Stimulated activated CD4-positive, alpha-beta T cell treated with anti-CD3 and anti-CD28 coated beads, Interleukin-15, amount 100 ng/mL, for 48 hours (primary cell): ENCODE measurements at places on chromosomes 11 and 22.

GRCh38 chr11:95655536-95655935, 134.0 kb downstream of the FAM76B start:
- DNase-seq = no peak

GRCh38 chr11:62419943-62420342, 1.1 kb downstream of the SCGB1A1 start:
- DNase-seq = no peak

DNA sequence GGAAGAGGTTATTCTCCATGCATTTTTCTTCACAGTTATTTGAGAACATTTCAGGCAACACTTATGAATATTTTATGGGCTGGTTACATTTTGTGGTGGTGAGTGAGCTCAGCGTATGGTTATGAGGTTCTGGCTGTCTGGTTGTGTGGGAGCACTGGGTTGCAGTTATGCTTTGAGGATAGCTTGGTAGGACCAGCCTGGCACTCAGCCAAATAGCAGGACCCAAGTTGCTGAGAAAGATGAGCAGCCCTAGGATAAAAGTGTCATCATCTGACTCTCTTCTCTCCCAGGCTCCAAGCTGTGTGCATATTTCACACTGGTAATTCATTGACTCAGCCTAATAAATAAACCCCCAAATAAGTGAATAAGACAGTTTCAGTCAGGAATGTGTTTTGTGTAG, 8.1 kb upstream of the SRSF8 start:
- DNase-seq = no peak

DNA sequence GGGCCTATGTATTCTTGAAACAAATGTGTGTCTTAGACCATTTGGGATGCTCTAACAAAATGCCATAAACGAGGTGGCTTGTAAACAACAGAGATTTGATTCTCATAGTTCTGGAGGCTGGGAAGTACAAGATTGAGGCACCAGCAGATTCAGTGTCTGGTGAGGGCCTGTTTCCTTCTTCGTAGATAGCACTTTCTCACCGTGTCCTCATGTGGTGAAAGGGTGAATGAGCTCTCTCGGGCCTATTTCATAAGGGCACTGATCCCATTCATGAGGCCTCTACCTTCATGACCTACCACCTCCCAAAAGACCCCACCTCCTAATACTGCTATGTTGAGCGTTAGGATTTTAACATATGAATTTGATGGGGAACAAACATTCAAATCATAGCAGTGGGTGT, 6.4 kb upstream of the NNMT start:
- no peak for DNase-seq

GRCh38 chr11:115919341-115920091, 415.3 kb upstream of the CADM1 start:
- no peak for DNase-seq

DNA sequence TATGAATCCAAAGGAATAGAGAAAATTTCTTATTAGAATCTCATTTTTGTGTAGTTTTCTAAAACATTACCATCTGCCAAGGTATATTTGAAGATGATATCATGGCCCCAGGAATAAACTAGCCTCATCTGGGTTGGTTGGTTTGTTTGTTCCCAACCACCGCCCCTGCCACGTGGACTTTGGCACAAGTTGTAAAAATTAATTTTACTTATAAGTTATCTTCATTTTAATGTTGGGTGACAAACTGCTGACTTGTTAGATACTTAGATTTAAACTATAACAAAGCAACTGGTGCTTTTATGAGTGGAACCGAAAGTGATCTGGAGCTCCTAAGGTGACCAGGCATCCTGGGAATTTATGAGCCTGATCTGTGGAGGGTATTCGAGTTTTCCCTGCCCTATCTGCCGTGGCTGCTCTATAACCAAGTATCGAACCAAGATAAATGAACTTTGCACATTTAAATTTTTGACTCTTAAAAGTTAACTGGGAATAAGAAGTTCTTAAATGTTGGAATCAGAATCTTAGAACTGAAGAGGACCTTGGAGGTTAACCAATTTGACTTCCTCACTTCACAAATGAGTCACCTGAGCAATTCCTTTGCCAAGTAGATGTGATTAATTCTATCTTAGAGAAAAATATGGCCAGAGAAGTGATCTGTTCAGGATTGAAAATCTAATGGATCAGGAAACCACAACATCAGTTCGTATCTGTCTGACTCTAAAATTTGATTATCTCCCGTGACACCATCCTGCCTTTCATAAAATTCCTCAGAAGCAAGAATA, 129.1 kb upstream of the ARHGAP42 start:
- DNase-seq = no peak

DNA sequence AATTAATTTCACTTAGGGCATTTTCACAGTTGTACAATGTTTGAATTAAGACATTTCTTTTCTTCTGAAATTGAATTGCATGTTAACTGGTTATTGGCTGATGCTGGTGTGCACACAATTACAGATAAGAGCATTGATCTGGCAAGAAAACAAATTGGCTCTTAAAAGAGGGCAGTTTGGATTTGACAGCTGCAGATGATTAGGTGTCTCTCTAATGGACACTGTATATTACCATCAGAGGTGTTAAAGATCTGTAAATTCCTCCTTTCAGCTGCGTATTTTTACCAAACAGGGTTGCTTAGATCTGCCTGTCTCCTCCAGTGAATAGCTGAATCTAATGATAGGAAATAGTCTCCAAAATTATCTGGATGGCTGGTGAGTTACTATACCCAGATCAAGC, 198.5 kb downstream of the BLID start:
- no peak for DNase-seq

GRCh38 chr11:78216571-78217287, 28.0 kb downstream of the USP35 start:
- DNase-seq = no peak

DNA sequence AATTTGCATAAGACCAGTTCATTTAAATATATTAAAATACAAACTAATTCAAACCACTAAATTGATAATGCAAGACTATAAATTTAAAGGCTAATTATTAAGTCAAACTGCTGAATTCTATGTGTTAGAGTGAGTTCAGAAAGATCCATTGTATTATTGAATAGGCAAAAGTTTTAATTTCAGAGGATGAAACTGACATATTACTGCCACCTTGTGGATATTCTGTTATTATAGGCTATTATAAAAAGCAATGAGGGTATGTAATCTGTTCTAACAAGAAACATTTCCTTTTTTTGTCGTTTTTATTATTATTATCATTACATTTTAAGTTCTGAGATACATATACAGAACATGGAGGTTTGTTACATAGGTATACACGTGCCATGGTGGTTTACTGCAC, 20.9 kb upstream of the NAALAD2 start:
- DNase-seq = no peak

DNA sequence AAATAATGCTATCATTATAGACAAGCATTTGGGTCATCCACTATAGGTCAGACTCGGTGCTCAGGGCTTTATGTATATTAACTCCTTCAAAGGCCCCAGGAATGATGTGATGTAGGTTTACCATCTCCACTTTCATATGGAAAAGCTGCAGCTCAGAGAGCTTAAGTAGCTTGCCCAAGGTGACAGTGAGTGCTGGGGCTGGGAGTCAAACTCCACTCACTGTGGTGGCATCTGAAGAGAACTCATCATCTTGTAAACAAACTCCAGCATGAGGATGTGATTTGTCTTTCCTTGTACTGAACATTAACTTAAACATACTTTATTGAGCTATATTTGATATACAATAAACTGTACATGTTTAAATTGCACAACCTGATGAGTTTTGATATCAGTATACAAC, 25.4 kb downstream of the TENM4 start:
- DNase-seq = no peak

GRCh38 chr11:126874831-126875230, 125.7 kb downstream of the KIRREL3 start:
- DNase-seq = no peak

DNA sequence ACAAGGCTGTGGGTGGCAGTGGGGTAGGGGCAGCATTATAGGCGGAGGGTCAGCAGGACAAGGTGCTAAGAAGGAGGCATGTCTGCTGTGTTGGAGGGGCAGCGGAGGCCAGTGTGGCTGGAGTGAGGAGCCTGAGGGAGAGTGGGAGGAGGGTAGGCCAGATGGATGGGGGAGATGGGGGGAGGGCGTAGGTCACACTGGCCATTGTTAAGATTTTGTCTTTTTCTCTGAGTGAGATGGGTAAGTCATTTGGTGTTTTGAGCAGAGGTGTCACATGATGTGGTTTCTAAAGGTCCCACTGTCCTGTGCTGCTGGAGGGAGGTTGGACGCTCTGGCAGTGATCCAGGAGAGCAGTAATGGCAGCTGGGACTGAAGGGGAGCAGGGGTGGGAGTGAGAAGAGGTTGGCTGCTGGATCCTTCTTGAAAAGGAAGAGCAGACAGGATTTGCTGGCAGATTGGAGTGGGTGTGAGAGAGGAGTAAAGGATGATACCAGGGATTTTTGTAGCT, 9.8 kb downstream of the PPP6R3 start:
- DNase-seq = no peak

- no peak for DNase-seq
These were observed 255.7 kb downstream of the BUD13 start for GRCh38 chr11:116517077-116517476.

- no peak for DNase-seq
These were observed 110.8 kb downstream of the LDLRAD3 start for GRCh38 chr11:36054628-36055027.

DNA sequence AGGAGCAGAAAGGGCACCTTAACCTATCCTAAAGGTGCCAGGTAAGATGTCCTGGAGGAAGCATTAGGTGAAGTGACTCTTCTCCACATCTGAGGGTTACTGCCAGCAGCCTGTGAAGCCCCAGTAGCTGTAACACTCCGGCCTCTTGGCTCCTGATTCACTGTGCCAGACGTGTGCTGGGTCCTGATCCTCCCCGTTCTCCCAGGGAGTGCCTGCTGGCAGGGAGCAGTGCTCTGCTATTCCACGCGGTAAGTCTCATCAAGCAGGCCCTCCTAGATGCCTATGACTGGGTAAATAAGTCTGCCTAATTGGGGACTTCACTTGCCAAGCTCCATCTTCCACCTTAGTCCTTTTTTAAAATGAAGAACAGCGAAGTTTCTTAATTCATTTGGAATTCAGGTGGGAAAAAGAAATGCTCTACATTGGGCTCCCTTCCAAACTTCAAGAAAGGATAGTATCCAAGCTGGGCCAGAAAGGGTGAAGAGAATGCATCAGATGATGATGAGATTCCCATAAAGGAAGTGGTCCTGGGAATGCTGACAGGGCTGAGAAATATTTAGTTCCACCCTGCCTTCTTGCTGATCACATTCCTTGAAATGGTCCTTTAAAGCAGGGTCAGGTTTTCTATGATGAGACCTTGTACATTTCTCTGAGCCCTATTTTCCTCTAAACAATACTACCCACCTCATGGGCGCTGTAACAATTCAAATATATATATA, 188.0 kb downstream of the MAML2 start:
- no peak for DNase-seq

- no peak for DNase-seq
These were observed 325.8 kb upstream of the B3GAT1 start for GRCh38 chr11:134737563-134738510.

DNA sequence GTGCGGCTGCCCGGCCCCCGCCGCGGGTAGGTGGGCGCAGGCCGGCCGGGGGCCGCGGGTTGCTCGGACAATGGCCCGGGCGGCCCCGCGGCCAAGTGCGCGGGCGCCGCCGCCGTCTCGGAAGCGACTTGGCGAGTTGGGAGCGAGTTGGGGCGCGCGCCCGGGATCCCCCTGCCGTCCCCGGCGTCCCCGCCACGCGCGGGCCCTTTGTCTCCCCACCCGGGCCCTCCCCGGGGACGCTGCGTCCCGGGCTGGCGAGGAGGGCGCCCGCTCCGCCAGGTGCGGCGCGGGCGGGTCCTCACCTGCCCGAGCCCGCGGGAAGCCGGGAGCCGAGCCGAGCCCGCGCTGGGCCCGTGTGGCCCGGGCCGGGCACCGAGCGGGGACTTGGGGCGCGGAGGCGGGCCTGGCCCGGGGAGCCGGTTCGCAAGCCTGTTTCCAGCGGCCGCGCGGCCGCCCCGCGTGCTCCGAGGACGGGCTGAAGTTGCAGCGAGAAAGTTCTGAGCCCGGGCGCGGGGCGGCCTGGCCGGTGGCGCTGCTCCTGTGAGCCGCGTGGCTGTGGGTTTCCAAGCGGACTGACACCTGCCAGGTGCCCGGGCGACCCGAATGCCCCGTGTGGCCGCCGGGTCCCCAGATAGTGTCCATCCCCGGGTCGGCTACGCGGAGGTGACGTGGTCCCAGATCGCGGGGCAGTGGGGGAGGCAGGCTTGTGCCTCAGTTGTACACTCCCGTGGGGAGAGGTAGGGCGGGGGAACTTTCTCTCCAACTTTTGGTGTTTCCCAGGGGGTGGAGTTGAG, 586 bp downstream of the LRP5 start:
- DNase-seq = no peak

DNA sequence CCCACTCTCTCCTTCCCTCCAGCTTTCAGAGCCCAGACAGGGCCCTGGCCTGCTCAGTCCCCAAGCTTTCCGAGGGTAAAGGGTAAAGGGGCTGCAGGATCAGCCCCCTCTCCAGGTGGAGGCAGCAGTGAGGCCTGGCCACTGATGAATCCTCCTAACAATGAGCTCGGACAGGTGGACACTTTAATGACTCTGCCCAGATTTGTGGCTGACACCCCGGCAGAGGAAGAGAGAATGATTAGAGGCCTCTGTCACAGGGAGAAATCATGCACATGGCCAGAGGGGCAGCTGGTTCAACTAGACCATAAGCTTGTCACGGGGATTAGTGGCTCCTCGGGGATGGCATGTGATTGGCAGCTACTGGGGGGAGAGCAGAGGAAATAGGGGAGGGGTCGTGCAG, 587.5 kb upstream of the B3GAT1 start:
- DNase-seq = no peak

DNA sequence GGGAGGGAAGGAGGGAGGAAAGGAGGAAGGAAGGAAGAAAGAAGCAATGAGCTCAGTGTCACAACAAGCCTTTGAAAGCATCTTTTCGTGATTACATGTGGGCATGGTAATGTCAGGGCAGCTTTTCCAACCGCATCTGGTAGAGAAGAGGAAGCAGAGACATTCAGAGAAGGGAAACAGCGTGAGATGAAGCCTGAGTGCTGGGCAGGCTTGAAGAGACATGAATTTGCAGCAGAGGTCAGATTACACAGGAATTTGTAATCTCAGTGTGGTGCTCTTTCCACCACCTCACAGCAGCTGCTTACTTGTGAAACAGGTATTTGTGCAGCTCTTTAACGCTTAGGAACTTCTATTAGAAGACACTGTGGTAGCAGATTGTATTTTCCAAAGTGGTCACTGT, 289.5 kb upstream of the C11orf87 start:
- no peak for DNase-seq

DNA sequence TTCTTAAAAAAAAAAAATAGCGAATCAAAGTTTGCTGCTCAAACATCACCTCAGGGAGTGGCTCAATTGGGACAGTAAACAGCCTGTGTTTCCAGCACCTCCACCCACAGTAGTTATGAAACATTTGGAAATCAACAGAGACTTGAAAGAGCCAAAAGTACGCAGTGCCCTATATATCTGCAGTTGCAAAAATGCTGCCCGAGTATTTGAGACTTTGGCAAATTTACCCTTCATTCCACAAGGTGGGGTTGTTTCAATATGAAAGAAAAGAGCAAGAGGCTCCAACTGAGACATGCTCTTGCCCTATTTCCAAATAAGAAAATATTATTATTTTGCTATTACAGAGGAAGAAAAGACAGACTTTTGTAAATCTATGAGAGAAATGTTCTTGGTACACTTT, 851.1 kb upstream of the RAG2 start:
- no peak for DNase-seq

- DNase-seq = no peak
These were observed 61.3 kb downstream of the IGLL5 start for GRCh38 chr22:22948651-22949571.
